ENCODE measurements at places on chromosomes 11 and 22. TPM values are rescaled to one million over a fixed set of nuclear protein-coding genes. Genes with fewer than 3 reads are reported as not detected.

Gene APOA4
- not detected for total RNA-seq

Gene PAX6
- not detected for total RNA-seq

Gene SAA1
- not detected for total RNA-seq

Gene OR51I1
- not detected for total RNA-seq

All from myometrial cell (primary cell).